ENCODE measurements at places on chromosomes 12 and 14.

DNA sequence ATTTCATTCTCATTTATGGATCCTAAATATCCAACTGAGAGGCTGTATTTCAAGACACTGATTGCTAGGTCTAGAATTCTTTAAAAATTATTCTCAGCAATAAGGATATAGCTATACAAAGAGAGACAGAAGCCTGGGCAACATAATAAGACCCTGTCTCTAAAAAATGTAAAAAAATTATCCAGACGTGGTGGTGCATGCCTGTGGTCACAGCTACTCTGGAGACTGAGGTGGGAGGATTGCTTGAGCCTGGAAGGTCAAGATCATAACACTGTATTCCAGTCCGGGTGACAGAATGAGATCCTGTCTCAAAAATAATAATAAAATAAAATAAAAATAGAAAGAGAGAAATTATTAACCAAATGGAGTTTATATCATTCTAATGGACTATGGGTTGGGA is 20.6 kb upstream of the ARID2 start:
- no peak for DNase-seq

DNA sequence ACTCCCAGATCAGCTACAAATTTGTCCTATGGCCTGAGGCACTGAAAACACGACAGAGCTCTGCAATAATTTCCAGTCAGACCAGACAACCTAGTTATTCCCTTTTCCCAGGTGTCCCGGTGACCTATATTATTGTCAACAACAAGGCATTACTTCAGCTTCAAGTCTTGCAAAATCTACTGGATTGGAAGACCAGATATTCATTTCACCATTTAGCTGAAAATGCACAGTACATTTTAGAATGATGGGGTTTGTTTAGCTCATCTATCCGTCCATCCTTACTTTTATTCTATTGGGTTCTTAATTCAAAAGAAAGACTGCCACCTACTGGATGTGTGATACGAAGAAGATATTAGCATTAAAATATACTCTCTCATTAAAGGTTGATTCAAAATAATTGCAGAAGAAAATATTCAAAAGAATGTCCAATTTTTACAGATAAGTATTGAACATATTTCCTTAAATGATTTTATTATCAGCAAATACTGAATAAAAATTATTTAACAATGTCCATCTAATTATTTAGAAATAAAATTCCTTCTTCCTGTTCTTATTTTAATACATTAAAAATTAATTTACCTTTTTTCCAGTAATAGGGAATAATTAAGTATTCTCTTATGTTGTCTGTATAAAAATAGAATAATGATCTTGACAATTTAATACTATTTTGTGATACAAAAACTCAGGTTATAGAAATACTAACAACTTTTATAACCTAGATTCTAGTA is 244.9 kb upstream of the LRIG3 start:
- no peak for DNase-seq

GRCh38 chr12:75097003-75097402 is 112.6 kb downstream of the KCNC2 start:
- DNase-seq = no peak

DNA sequence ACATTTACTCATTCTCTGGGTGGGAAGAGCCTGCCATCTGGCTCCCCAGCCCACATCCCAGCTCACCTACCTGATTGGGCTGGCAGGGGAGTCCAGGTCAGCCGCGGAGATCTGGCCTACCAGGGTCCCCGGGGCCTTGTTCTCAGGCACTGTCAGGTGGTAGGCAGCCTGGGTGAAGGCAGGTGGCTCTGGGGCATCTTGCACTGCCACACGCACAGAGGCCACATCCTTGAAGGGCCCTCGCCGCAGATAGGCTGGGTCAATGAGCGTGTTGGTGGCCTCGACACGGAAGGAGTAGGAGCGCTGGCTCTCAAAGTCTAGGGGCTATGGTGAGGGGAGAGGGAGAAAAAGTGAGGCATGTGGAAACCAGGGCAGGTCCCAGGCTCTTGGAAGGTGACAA is 3.9 kb downstream of the CDH24 start:
- DNase-seq = no peak

DNA sequence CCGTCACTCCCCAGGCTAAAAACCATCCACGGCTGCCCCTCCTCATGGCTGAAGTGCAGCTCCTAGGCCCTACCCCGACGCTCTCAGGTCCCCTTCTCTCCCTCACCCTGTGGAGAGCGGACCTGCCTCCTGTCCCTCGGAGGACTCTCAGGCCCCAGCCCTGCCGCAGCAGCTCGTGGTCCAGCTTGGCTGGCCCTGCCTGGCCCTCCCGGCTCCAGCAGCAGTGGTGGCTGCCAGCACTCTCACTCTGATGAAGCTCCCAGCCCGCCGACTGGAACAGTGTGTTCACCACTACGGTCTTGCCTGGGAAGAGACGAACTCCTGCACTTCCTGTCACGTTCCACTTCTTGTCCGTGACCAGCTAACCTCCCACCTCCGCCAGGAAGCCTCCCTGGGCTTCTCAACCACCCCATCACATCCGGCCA is 11.1 kb downstream of the BAG5 start:
- no peak for DNase-seq

DNA sequence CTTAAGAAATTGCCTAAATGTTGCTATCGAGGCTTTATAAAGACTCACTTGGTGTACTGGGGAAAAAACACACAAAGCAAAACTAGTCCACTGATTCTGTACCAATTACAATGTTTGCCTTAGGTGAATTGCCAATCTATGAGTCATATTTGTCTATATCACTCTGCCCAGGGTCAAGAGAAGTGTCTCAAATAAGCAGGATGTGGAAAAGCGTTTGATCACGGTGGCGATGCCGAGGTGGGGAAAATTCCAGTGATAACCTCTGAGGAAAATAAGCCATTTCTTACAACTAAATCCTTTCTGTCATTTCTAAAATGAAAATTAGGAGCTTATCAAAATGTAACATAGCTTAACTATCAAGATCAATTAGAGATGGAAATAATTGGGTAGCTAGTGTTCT is 148.6 kb upstream of the DIO3 start:
- DNase-seq = no peak

DNA sequence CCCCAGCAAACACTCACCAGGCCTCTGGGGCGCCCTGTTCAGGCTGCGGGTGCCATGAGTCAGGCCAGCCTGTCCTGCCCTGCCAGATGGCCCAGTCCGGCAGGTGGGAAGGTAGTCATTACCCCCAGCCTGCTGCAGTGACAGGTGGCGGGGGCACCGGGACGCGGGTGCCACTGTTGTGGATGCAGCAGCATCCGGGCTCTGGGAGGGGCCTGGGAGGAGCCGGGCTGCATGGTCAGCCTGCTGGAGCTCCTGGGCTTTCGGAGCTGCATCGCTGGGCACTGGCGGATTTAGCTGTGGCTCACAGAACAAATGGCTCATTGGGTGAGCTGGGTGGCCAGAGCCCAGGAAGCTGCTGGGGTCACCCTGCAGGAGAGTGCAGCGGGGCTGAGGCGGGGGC is 13.5 kb downstream of the CEP170B start:
- DNase-seq = no peak

DNA sequence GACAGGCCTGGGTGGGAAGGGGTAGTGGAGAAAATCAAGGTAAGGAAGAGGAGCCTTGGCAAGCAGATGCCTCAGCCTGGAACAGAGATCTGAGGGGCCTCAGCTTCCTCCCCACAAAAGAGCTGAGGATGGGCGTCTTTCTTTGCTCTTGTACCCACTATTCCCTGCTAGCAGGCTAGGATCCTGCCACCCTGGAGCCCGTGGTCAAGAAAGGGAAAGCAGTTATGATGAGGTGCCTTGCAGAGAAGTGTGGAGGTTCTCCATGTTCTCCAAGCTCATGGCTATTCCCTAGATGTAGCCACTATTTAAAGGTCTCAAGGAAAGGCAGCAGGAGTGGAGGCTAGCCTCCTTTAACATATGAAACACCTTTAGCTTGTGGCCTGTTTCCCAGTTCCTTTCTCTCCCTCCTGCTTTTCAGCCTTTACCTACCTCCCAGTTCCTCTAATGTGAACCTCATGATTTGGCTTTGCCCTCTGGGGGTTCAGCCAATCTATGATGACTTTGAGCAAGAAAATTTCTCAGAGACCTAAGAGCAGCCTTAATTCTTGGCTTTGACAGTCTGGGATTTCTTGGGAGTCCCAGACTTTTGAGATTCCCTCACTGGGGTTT is 1.1 kb downstream of the IKZF4 start:
- DNase-seq = no peak

GRCh38 chr14:93734086-93734822 is 54.0 kb downstream of the PRIMA1 start:
- no peak for DNase-seq

DNA sequence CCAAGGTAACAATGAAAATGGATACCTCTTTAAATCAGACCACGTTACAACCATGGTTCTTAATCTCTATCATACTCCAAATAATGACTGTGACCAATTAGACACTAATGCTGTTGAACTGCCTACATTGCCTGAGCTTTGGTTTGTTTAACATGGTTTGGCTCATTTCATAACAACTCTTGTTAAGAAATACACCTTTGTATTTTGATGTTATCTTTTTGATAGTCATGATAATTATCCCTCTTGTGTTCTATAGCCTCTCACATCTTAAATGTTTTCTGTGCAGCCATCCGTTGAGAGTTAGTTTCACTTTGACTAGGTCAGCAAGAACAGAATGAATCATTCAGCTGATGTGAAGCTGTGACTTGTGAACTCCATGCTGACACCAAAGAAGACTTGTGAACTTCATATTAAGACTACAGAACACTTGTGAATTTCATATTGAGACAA is 75.5 kb upstream of the RERGL start:
- DNase-seq = no peak

- no peak for DNase-seq
Observed at GRCh38 chr12:105476616-105477015, 146.1 kb downstream of the C12orf75 start.

DNA sequence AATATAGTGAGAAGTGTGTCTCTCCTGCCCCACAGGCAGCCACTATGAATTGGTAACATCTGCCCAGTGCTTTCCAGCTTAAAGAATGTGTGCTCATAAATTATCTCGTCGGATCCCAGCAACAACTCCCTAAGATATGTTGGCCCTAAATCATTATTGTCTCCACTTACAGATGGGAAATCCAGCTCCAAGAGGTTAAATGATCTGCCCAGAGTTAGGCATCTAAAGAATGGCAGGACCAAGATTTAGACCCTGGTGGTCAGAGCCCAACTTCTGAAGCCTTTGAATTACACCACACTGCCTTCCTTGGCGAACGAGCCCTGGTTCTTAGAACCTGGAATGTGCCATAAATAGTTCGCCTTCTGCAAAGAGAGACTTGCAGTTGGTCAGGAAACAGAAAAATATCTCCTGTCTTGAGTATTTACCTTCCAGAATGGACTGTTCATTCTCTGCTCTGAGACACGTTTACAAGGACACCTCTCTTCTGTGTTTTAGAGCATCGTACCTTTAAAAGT is 20.1 kb upstream of the PLEK2 start:
- no peak for DNase-seq

DNA sequence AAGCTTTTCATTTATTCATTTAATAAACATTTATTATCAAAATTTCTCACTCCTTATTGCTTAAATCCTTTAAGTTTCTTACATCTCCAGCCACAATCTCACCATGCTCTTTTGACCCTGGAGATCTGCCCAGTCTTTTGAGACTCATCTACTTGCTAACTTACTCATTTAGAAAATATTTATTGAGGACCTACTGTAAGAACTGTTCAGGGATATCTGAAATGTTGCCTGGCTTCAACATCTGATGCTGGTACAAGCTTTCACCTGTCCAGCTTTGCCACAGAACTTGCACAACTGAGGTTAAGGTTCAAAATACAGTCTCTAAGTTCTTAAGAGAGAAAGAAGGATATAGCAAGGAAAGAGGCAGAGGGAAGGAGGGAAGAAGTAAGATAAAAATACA is 17.5 kb upstream of the GXYLT1 start:
- DNase-seq = no peak

GRCh38 chr14:39683691-39684260 is 251.5 kb upstream of the FBXO33 start:
- no peak for DNase-seq

DNA sequence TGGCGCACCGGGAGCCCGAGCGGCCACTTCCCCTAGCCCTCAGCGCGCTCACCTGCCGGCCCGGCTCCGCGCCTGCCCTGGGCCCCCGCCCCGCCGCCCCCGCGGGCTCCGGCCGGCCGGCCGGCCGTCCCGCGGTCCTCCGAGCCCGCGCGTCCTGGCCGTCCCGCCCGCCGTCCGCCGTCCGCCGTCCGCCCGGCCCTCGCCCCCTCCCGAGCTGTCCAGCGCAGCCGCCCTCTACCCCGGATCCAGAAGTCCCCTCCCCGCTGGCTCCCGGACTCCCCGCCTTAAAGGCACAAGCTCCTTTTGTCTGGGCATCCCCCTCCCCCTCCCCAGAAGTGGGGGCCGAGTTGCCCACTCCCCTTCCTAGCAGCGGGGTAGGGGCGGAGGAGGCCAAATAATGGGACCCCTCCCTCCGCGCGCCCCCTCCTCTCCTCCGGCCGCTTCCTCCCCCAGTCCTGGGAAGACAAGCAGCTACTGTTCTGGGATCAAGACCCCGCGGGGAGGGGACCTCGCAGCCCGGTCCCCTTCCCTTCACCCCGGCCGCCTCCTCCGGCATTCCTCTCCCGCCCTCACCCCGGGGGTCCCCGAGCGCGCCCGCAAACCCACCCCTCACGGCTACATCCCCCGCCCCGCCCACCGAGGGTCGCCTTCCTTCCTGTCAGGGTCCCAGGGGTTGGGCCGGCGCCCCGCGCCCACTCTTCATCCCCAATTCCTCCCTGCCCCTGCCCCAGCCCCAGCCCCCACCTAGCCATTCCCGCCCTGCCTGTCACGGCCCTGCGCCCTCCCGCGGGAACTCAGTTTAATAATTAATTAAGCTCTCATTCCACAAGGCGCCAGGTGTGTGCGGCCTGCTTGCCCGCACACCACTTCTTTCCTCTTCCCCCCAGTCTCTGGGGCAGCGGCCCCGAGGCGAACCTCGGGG is at the start of gene ADCY6:
Gene ADCY6, minus strand, starts transcription at position 236 of the 922 bp plus-strand sequence. CDS start 5,655 bp downstream, outside the sequence.
- peak; percentile 41 for DNase-seq

- DNase-seq = no peak
Observed at GRCh38 chr12:119373001-119373400, 38.5 kb downstream of the CCDC60 start.

DNA sequence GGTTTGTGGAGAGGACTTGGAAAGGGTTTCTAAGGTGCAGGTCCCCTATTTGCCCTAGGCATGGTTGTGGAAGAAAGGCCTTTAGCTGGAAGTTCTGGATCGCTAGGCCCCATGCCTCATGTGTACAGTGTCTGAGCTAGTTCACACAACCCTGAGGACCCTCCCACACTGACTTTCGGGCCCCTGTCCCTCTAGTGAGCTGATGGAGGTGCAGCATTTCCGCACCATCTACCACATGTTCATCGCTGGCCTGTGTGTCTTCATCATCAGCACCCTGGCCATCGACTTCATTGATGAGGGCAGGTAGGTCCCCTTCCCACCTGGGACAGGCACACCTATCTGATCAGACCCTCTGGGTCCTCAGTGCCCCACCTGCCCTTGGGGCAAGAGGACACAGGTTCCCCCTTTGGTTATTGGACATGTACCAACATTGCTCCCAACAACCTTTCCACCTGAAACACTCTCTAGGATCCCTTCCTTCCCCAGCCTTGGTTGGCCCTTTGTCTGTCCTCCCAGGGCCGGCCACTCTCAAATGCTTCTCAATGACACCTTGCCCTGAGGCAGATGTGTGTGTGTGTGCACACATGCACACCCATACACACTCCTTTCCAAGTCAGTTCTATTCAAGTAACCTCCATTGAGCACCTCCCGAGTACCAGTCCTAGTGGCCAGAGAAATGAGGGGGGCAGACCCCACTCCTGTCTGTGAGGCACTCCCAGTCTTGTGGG is 2.6 kb downstream of the SOAT2 start:
- no peak for DNase-seq

GRCh38 chr12:93042283-93042682 is 113.2 kb upstream of the EEA1 start:
- DNase-seq = no peak

GRCh38 chr14:51185754-51186153 is 54.3 kb upstream of the TMX1 start:
- DNase-seq = no peak

- no peak for DNase-seq
Observed at GRCh38 chr14:24556756-24557155, 19.3 kb downstream of the CTSG start.
